Activated T-helper 1 cell treated with anti-CD3 and anti-CD28 coated beads, Interleukin-12 subunit alpha, Interleukin-12 subunit beta, Interleukin-2, Interleukin-4 antibody, amounts not matched to agents 30 ng/mL and 10 ng/mL and 1 ng/mL, durations not matched to agents 14 hours and 24 hours and 36 hours (primary cell): ENCODE measurements at places on chromosomes 5 and 9. TPM values are rescaled to one million over a fixed set of nuclear protein-coding genes. Genes with fewer than 3 reads are reported as not detected.

LIFR gene
- total RNA-seq = 0.10 and 0.20 TPM in 2 replicates

GRCh38 chr5:72355706-72356299 is 35.6 kb downstream of the PTCD2 start:
- H3K27ac ChIP-seq = no peak overlapping the region
- H3K4me1 ChIP-seq = no peaks in the 10 kb centered on the region
- no peak for DNase-seq
- H3K27me3 ChIP-seq = no peaks in the 10 kb centered on the region

GRCh38 chr5:180799902-180800801 is 2.5 kb downstream of the MGAT1 start:
- peaks cover 42% of the 10 kb centered on the region for H3K36me3 ChIP-seq
- H3K27ac ChIP-seq = peak overlapping the region; percentile 76
- H3K4me3 ChIP-seq = peak overlapping the region; percentile 94
- no peaks in the 10 kb centered on the region for H3K27me3 ChIP-seq
- no peak for DNase-seq

DNA sequence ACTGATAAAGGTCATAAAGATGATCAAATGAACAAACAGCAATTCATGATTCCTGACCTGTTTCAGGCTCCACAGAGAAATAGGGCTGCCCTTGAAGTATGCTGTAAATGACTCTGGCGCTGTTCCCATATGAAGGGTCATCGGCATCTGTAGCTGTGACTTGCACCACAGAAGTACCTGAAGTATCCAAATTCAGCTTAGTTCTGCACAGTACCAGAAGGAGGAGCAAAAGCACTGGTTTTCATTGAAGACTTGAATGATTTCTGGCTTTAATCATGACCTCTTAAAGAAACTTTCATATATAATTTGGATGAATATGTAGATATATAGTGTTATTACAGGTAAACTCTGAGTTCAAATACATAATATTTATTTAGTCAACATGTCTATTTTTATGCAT is 109.1 kb downstream of the CDH10 start:
- DNase-seq = no peak
- no peaks in the 10 kb centered on the region for H3K36me3 ChIP-seq
- H3K27me3 ChIP-seq = no peaks in the 10 kb centered on the region
- H3K4me3 ChIP-seq = no peak overlapping the region
- no peak overlapping the region for H3K27ac ChIP-seq
- H3K4me1 ChIP-seq = no peaks in the 10 kb centered on the region

TMEM203 gene
- 40.5 and 41.5 TPM in 2 replicates for total RNA-seq

GRCh38 chr9:93862877-93863545 is 92.1 kb downstream of the BARX1 start:
- no peak overlapping the region for H3K4me3 ChIP-seq
- H3K4me1 ChIP-seq = no peaks in the 10 kb centered on the region
- peaks cover 10% of the 10 kb centered on the region for H3K27me3 ChIP-seq
- H3K36me3 ChIP-seq = no peaks in the 10 kb centered on the region
- DNase-seq = no peak
- no peak overlapping the region for H3K27ac ChIP-seq

DNA sequence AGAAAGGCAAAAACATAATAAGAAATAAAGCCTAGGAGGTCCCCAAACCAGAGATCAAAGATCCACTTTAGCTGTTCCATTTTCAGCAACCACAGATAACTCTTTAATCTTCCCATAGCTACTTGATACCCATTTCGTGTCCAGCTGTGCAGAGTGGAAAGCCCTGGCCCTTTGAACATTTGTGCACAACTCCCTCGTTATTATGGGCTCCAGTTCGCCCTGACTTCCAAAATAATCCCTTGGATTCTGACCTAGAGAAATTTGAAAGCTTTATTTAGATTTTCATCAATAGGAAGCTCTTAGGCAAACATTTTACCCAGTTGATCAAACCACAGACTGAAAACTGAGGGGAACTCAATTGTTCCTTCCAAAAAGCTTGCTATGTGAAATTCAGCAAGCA is 4.8 kb downstream of the MYOT start:
- H3K36me3 ChIP-seq = no peaks in the 10 kb centered on the region
- H3K4me1 ChIP-seq = no peaks in the 10 kb centered on the region
- no peak for DNase-seq
- H3K27ac ChIP-seq = no peak overlapping the region
- no peaks in the 10 kb centered on the region for H3K27me3 ChIP-seq
